Panc1 (cell line): ENCODE measurements at places on chromosomes 7 and 10.

- DNase-seq: no peak
Measured at GRCh38 chr10:12975906-12976305, 25.6 kb downstream of the CCDC3 start.

- DNase-seq: no peak
Measured at GRCh38 chr10:8498881-8499280, 444.4 kb downstream of the GATA3 start.

GRCh38 chr7:30323006-30323355 is 38.6 kb downstream of the ZNRF2 start:
- DNase-seq: no peak

GRCh38 chr10:125107166-125107949 is 53.0 kb downstream of the CTBP2 start:
- DNase-seq: no peak

GRCh38 chr10:13140627-13141190 is 20.6 kb upstream of the MCM10 start:
- DNase-seq: no peak

DNA sequence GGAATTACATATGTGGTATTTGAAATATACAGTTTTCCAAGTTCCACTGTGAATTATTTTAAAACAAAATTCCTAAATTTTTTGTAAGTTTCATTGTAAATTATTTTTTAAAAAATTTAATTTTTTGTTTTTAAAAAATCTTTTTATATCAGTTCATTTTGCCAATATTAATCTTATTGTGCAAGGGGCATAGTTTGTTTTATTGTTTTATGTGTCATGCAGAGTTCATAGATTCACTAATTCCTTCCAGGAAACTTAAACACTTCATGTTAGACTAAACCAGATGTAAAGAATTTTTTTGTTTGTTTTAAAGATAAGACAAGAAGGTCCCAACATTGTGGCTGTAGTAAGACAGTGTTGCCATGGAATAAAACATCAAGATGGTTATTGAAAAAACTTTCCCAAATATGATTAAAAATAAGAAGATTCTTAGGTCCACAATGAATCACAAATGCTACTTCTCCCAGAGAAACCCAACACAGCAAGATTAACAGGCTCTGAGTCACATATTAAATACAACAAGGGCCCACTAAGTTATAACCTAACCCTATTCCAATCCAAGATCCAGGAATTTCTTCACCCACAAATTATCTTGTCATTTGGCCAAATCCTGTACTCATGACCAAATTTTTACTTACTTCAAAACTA is 464.7 kb upstream of the IGFBP3 start:
- DNase-seq: peak; percentile 7

DNA sequence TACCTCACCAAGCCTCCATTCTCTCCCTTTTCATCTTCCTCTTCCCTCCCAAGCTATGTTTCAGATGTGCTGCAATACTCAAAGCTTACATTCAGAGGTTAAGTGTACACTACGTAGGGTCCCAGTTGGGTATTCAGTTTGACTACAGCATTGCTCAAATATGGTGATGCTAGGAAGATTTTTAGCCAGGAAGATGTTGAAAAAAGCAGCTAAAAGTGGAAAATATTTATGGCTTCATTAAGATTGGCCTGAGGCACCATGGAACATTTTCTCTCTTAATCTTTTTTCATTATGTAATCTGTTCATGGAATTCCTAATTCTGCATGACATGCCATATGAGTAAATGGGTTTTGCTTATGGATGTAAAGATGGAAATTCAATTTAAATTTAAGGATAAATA is 72.0 kb upstream of the ABCB5 start:
- no peak for DNase-seq

- no peak for DNase-seq
Measured at GRCh38 chr7:39896840-39897239, 53.2 kb upstream of the CDK13 start.

DNA sequence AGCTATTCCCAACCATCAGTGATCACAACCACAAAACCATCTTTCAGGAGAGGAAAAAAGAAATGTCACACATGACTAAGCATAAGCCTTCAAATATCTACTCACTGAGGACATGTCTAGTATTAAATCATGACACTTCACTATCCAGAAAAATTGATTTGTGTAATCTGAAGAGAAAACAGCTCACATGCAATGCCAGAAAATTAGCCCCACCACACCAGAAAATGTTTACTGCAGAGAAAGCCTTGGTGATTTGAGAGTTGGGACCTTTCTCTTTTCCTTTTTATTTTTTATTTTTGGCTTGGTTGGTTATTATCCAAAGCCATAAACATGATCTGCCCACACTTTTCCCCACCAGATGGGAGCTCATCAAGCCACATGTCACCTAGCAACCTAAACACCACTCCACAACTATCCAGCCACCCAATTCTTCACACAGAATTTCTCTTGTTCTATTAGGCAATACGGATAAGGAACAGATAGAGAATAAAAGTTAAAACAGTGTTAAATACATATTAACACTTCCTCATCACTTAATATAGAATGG is 3.1 kb downstream of the PARD3 start:
- no peak for DNase-seq

DNA sequence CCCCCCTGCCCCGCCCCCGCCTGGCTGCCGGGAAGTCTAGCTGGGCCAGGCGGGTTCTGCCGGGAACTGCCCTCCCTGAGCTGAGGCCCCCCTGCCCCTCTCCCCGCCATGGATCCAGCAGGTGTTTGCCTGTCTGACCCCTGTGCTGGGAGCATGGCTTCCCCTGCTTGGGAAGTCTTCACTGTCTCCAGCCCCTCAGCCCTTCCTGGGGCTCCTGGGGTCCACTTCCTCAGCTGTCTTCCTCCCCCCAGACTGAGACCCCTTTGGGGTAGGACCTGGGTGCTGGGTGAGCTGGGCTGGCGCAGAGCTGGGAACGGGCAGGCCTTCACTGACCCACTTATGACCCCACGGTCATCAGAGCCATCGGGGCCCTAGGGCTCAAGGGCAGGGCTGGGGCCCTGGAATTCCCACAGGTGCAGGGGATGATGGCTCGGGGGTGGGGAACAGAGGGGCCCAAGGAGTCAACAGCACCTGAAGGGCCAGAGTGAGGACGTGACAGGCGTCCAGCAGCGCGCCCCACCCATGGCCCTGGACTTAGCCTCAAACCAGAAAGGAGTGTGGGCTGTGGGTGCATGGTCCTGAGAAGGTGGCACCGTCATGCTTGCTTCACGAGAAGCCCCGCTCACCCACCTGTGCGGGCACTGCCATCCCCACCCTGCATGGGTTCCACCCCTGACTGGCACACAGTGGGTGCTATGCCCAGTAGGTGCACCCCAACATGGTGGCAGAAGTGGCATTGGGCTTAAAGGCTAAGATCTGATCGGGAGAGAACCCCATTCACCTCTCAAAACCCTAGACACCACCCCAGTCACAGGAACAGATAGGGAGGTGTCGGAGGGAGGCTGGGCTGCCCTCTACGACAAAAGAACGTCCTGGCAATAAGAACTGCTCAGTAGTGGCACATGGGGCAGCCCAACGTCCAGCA is 16.2 kb upstream of the TNRC18 start:
- no peak for DNase-seq

- no peak for DNase-seq
Measured at GRCh38 chr10:86956195-86956847, 1.1 kb downstream of the MMRN2 start.

DNA sequence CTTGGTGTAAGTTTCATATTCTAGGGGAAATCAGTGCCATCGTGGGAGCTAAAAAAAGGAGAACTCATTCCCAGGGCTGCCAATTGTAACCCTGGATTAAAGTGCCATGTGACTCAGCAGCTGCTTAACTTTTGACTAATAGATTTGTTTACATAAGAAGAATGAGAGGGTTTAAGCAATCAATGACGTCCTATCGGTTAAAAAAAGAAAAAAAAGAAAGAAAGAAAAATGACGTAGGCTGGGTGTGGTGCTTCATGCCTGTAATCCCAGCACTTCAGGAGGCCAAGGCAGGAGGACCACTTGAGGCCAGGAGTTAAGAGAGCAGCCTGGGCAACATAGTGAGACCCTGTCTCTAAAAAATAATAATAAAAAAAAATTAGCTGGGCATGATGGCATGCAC is 116.2 kb upstream of the AFAP1L2 start:
- peak; percentile 82 for DNase-seq

GRCh38 chr7:54831046-54831643 is 72.1 kb upstream of the SEC61G start:
- DNase-seq: no peak

- no peak for DNase-seq
Measured at GRCh38 chr10:7069706-7070105, 341.1 kb downstream of the SFMBT2 start.

GRCh38 chr10:11208908-11209829 is 191.5 kb downstream of the CELF2 start:
- DNase-seq: no peak

GRCh38 chr10:98425511-98426352 is 10.8 kb upstream of the PYROXD2 start:
- peak; percentile 38 for DNase-seq

DNA sequence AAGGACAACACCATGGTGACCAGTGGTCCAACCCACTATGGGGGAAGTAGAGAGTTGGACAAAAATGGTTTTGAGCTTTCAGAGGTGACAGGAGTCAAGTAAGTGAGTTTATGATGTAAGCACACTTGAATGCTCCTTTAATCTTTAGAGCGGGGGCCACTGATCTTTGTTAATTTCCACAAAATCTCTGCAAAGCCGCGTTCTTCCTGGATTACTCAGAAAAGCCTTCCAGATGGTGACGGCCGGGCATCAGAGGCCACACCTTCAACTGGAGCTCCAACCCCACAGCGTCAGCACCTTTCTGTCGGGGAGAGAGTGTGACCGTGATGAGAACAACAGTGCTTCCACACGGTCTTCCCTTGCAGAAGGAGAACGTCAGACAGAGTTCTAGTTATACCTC is 35.2 kb upstream of the KLF6 start:
- DNase-seq: no peak

- DNase-seq: no peak
Measured at GRCh38 chr7:139613971-139614411, 90.5 kb downstream of the CLEC2L start.

GRCh38 chr10:130455111-130455695 is 319.0 kb downstream of the GLRX3 start:
- DNase-seq: no peak
